ENCODE measurements at places on chromosomes 13 and 19.

DNA sequence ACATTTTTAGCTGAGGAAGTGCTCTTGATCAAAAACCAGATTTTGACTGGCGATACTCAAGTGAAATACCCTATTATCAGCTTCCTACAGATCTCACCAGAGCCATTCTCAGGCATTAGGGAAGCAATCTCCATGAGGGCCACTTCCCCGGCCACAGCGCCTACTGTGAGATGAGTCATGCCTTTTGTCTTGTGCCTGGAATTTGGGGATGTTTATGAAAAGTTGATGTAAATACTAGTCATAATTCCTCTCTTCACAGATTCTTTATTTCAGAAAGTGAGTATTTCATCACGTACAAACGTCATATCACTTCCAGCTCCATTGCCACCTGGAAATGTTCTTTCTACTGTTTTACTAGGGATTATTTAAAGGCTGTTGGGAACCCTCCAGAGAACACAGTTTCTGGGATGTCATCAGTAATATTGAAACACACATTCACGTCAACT is 25.3 kb upstream of the SLC46A3 start:
- no peak for DNase-seq

DNA sequence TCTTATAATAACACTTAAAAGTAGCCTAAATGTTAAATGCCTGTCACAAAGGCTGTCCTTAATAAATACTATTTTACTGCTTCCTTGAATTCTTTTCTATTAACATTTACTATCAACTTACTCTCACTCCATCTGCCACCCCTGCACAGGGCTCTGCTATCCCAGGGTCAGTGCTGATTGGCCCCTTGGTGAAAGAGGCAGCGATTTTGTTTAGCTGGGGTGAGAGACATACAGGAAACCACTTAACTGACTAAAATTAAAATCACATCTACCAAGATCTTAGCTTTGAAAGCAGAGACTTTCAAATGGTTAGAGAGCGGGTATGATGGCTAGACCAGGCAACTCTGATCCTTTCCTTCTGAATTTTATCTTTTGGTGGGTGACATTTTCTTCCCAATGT is 149.9 kb upstream of the HTR2A start:
- DNase-seq = no peak

GRCh38 chr13:99280166-99280565 is 22.0 kb upstream of the GPR18 start:
- no peak for DNase-seq

GRCh38 chr13:41694545-41695301 is 237.4 kb downstream of the RGCC start:
- DNase-seq = no peak

DNA sequence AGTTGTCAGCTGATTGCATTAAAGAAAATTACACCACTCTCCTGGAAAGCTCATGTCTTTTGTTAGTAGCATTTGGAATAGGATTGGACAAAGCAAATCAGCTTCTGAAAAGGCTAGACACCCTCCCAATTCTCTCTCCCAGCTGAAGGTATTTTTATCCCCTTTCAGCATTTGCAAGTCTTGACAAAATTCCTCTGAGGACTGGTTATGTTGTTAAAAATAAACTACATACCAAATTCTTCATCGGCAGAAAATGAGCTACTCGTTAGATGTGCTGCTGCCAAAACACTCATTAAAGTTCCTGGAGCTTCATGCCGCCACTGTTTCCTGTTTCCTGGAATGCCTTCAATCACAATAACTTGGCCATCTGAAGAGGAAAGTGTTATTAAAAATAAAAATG is 37.1 kb downstream of the UTP14C start:
- DNase-seq = no peak

GRCh38 chr13:99342723-99343315 is 35.6 kb upstream of the GPR183 start:
- no peak for DNase-seq

- no peak for DNase-seq
These were observed 56.1 kb downstream of the LRCH1 start for GRCh38 chr13:46609052-46609451.

DNA sequence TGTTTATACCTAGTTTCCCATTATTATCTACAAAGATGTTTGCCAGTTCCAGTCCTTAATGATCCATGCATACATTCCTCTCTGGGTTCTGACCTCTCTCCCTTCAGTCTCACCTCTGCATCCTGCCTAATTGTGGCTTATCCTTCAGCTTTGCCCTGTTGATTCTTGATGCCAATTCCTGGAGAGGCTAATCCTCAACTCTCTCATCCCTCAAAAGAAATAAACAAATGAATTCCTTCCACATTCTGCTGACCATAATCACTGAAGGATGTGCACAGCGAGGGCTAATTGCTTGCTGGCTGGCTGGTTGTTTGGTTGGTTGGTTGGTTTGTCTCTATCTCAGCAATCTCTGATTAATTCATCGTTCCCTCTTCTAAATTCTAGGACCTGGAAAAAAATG is 113.8 kb downstream of the IRS2 start:
- DNase-seq = no peak

DNA sequence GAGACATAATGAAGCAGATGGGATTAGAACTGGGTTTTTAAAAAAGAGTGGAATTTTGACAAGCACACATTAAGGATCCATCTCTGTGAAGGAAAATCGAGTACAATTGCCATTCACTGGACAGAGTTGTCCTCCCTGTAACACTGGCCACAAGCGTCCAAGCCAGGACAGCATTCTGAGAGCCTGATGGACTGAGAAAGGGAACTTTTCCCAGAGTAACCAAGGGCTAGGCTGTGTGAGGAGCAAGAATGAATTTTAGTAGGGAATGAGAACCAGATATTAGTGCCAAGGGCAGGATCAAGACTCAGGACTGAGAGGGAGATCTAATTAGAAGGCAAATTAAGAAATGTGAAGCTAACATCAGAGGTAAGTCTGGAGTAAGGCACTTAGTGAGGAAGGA is 73.1 kb downstream of the DCLK1 start:
- no peak for DNase-seq

DNA sequence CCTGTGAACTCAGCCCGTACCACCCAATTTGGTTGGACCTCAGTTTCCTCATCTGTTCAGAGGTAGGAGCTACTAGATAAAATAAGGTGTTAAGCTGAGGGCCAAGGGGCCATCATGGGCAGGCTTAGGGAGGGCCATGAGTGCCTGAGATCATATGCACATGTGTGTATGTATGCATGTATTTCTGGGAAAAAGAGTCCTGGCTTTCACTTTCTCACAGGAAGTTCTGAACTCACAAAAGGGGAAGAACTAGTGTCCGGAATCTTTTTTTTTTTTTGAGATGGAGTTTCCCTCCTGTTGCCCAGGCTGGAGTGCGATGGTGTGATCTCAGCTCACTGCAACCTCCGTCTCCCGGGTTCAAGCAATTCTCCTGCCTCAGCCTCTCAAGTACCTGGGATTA is 18.9 kb downstream of the TGFB1 start:
- DNase-seq = no peak

DNA sequence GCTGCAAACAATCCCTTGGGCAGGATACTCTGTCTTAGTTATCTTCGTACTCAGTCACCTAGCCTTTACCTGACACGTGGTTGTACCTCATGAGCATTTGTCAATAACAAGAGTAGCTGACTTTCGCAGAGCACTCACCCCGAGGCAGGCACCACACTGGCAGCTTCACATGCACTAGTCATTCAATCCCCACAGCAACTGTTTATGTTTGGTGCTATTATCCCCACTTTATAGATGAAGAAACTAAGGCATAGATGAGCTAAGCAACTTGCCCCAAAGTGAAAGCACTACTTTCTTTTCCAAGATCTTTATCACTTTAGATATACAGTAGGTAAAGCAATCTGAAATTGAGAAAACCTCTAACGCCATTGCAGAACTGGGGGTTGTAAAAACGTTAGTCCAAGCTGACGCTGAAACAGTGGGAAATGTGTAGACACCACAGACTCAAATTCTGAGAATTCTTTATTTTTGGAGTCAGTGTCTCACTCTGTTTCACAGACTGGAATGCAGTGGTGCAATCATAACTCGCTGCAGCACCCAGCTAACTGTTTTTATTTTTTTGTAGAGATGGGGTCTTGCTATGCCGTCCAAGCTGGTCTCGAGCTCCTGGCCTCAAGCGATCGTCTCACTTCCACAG is 446.0 kb downstream of the FOXO1 start:
- peak; percentile 75 for DNase-seq

DNA sequence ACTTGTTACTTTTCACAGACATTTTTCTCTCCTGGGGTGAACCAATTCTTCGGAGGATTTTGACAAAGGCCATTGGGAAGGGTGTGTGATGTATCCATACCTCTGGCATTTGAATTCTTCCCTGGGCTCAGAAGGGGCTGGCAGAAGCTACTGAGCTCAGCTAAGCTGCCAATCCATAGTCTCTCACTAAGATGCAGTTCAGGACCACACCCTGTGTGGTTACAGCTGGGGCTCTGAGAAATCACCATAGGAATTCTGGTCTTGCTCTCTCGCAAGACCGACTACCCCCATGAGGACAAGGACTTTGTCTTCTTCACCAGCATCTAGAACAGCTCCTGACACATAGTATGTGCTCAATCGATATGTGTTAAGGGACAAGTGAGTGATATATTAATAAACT is 6.0 kb downstream of the C13orf42 start:
- DNase-seq = no peak

GRCh38 chr13:105047676-105048295 is 1487.7 kb downstream of the EFNB2 start:
- no peak for DNase-seq

DNA sequence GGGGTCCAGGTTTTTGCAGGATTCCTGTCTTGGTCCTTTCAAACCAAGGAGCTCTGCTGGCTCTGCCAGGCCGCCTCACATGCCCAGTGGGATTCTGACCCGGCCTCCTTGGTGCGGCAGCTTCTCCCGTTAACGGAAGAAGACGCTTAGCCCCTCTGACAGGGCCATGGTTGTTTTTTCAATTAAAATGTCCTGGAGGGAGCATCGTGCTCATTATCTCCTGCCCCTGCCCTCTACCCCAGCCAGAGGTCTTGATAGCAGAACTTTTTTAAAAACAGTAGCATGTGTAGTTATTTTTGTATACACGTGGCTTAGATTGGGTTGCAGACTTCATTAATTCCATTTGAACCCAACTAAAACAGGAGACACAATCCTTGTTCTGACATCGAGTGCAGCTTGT is 11.5 kb upstream of the RPS15 start:
- DNase-seq = no peak

DNA sequence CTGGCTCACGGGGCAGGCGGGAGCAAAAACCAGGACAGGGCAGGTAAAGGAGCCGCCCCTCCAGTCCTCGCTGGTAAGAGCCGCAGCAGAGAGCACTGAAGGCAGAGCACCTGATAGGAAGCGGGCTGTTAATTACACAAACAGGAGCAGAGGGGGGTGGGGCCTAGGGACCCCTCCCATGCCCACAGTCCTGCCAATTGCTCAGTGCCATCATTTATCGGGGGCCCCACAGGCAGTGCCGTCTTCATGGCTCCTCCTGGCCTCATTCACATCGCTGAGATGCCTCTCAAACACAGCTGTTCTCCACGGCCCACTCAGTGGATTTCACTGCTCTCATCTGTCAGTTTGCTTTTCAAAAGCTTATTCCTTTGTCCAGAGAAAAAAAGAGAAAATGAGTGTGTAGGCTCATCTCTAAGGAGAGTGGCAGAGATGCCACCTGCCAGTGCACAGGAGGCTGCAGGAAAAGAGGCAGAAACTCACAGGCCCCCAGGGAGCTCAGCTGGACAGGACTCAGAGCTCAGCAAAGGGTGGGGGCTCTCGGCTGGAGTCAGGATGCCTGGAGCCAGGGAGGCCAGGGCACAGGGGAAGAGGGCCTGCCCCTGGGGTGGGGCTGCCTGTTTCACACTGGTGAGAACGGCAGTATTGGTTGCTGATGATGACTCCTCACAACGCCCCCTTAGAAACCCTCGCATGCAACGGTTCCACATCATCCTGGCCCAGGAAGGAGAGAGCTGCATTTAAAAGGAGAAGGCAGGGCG is 174.6 kb downstream of the COL4A1 start:
- no peak for DNase-seq

DNA sequence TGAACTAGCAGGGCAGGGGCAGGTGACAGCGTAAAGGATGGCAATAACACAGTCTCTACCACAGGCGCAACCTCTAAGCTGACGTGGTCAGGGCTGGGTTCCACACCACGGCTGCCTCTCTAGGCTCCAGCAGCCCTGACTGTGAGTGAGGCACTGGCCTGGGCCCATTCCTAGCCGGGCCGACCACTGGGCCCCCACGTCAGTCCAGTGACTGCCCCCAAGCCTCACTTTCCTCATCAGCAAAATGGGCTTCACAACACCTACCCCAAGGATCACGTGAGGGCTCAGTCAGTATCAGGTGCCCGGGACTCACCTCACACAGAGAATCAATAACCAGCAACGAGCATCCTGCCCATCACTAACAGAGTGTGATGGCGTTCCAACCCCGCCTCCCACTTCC is 5.2 kb downstream of the ZFR2 start:
- DNase-seq = no peak

DNA sequence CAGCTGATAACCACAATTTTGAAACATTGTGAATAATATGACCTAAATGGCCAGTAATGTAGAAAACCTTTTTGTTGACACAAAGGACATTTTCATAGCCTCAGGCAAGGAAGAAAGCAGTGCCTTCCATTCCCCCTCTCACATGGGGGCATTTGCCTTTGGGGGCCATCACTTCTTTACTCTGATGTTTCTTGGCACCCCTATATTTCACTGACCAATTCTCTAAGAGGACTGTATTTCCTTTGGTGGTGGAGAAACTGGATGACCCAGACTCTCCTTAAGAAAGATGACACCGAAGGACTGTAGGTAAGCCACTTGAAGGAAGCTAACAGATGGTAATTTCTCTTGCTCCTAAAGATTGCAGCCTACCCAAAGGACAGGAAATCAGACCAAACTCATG is 254.6 kb downstream of the DCLK1 start:
- no peak for DNase-seq

- DNase-seq = no peak
These were observed at the start of gene CRLF1 for GRCh38 chr19:18606281-18607225. CRLF1 (minus strand) TSS chr19:18606799; CDS start chr19:18606656, 143 bp downstream.

DNA sequence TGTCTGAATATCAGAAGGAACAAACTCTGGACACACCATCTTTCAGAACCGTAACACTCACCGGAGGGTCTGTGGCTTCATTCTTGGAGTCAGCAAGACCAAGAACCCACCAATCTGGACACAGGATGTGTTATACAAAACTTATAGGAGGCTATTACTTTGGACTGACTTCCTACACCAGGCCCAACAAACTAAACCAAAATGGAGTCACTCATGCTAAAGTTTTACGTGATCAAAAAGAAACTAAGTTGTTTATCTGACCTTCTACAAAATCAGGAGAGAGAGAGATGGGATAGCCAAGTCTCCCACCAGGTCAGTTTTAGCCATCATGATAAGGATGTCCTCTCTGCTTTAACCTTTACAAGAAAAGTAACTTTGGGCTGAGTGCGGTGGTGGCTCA is 3.2 kb upstream of the RAB11B start:
- no peak for DNase-seq

GRCh38 chr19:46088101-46088500 is 36.4 kb downstream of the IGFL3 start:
- no peak for DNase-seq

DNA sequence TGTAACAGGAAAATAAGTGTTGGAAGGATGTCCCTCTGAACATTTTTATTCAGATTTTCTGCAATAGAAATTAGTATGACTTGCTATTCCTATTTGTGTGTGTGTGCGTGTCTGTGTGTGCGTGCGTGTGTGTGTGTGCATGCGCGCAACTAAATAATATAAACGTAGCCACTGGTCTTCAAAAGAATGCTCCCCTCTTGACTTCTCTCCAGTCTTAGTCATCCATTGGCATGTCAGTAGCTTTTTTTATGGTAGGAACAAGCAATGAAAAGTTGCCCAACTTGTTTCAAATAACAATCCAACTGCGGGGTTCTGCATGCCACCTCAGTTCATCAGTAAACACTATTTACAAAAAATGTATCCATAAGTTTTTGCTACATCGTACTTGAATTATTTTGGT is 249.6 kb downstream of the GPC6 start:
- DNase-seq = no peak

All from stimulated activated CD4-positive, alpha-beta T cell treated with anti-CD3 and anti-CD28 coated beads, Interleukin-1b, Interleukin-23, amount 100 ng/mL, for 48 hours (primary cell).